Renal pelvis (tissue), 12 donors: ENCODE measurements at places on chromosomes 6 and 20.

GRCh38 chr6:143564484-143565017 is 53.0 kb upstream of the FUCA2 start:
- DNase-seq: no peak

DNA sequence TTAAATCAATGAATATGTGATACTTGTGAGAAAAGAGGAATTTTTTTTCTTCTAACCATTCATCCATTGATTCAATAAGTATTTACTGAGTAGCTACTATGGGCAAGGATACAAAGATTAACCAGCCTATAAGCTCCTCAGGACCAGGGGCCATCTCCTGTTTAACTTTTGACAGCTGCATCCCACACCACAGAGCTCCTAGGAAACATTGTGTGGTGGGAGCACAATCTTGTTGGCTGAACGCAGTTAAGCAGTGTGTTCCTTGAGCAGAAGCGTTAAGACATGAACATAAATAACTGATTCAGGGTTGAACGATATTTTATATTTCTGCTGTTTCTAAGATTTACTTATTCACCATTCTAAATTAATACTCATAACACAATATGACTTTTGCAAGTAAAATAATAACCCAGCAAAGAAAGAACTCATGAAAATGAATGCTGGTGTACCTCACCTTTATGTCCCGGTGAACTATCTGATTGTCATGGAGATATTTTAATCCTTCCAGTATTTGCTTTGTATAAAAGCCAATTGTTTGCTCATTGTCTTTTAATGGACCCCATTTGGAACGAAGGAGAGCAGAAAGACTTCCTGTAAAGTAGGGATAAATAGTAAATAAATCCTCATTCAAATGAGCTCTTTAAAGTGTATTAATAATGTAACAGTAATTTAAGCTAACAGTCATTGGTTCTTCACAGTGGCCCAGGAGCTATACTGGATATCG is 62.6 kb upstream of the MAP7 start:
- no peak for DNase-seq

DNA sequence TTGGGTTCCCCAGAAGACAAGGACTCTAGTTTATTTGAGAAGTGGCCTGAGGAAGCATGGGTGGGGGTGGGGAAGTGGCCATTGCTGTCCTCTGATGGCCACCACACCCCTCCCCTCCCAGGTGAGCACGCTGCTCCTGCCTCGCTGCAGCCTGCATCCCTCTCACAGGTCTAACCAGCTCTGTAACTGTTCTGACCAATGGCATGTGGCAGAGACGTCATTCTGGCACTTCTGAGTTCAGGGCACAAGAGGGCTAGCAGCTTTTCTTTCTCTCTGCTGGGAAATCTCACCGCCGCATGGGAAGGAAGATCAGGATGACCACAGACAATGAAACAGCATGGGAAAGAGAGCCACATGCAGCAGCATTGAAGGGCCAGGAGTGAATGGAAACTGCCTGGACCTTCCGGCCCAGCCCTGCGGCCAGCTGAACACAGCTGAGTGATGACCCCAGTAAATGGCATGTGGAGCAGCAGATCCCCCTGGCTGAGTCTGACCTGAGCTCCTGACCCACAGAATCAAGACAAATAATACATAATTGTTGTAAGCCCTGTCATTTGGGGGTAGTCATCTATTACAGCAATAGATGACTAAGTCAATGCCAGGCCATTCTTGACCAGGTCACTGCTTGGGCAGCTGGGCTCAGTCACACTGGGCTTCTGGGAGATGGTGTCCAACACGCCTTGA is 179.8 kb downstream of the LINC00237 start:
- DNase-seq: no peak

- DNase-seq: peak; percentile 49
Measured at GRCh38 chr6:9540534-9541126, 874.2 kb downstream of the TFAP2A start.

GRCh38 chr6:134519465-134519864 is 201.6 kb upstream of the SGK1 start:
- peak; percentile 57 for DNase-seq

GRCh38 chr6:35330541-35331119 is 11.7 kb upstream of the PPARD start:
- DNase-seq: no peak

- peak; percentile 76 for DNase-seq
Measured at GRCh38 chr20:58651946-58652605, 993 bp downstream of the STX16 start.

DNA sequence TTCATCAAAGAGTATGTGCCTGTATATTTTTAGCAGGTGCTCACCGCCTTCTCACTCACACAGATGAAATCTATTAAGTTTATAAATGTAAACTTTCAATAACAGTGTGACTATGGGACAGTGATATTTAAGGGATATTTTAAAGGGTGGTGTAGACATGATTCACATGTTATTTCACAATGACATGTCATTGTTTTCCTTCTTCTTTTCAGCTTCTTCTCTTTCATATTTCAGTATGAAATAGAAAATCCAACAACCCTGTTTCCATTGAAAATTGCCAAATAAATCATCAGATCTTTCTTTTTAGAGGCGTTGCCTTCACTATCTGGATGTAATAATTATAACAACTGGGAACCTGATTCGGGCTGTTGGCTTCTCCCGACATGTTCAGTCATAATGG is 54.8 kb downstream of the PFDN4 start:
- no peak for DNase-seq

DNA sequence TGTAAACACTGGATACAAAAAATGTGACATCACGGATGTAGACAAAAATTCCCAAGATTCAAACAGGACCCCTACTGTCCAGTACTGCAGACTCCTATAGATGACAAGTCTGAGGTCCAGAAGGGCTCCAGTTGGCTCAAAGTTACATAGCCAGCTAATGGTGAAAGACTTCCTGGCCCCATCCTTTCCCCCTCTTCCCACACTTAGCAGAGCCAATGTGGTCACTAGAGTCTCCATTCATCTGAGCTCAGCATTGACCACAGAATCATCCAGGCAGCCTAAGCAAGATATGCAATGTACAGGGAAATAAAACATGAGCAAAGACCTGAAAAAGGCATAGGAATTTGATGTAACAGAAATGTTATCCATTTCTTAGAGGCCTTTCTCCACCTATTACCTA is 180.5 kb downstream of the ADAT2 start:
- no peak for DNase-seq

DNA sequence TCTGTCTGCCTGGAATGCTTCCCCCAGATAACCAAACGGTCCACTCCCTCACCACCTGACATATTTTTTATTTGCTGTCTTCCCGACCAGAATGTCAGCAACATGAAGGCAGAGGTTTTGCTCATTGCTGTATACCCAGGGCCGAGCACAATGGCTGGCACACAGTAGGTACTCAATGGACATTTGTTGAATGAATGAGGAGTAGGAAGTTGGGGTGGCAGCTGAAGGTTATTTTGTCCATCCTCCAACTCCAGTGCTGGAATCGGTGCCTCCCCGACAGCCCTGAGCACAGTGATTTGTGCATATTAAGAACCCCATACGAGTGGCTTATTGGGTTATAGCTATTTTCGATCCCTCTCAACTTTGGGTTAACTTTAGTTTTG is 10.3 kb downstream of the DUSP15 start:
- DNase-seq: no peak

DNA sequence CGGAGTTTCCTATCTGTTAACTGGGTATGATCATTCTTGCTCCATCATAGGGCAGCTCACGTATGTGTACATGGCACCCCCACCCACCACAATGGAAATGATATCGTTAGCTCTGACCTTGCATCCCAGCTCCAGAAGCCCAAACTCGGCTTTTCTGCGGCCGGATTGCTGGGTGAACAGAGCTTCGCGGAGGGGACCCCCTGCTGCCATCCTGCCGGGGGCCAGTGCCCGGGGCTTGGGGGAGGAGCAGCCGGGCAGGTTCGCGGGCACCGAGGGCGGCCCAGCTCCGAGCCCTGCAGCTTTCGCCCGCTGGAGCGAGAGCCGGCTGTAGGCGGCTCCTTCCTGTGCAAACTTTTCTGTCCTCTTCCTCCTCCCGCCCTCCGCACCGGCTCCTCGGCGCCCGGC is 24.9 kb upstream of the FUCA2 start:
- no peak for DNase-seq

DNA sequence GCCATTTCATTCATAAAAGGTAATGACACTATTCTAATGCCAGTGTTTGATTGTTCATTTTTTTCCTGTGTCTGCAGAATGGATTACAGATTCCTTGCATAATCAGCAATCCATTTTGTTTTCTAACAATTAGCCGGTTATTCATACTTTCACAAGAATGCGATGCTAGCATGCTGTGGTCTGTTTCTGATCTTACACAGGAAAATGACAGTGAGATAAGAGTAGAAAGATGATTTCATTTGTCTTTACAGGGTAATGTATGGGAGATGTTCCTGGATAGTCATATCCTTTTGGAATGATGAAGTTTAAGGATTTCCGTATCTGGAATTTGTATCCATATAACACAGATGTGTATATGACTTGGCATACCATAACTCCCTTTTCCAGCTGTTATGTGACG is 207.3 kb downstream of the FARS2 start:
- no peak for DNase-seq

DNA sequence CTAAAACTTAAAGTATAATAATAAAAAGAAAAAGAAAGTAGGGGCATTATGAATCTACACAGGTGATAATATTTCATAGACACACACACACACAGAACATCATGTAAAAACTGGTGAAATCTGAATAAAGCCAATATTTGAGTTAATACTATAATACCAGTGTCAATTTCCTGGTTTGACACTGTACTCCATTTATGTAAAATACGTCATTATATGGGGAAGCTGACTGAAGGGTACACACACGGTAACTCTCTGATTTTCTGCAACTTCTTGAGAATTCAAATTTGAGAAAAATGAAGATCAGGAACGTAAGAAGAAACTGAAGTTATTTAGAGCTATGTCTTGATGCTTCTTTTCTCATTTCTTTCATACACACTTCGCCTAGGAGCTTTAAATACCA is 36.2 kb downstream of the PFDN4 start:
- no peak for DNase-seq

DNA sequence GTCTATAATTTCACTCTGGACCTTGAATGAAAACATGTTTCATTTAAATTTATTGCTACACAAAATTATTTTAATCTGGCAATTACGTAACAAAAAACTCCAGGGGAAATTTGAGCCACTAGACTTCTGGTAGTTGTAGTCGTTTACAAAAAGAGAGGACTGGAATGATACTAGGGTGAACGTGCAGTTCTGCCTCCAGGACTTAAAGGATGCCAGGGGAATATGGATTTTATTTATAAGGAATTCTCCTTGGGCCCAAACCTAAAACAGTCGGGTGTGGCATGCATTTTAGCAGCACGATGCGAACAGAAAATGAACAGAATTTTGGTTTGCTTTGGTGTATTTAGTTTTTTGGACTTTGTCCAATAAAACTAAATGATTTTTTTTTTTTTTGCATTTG is 76.9 kb downstream of the PRL start:
- no peak for DNase-seq

- DNase-seq: no peak
Measured at GRCh38 chr6:15366003-15366535, 120.2 kb downstream of the JARID2 start.

DNA sequence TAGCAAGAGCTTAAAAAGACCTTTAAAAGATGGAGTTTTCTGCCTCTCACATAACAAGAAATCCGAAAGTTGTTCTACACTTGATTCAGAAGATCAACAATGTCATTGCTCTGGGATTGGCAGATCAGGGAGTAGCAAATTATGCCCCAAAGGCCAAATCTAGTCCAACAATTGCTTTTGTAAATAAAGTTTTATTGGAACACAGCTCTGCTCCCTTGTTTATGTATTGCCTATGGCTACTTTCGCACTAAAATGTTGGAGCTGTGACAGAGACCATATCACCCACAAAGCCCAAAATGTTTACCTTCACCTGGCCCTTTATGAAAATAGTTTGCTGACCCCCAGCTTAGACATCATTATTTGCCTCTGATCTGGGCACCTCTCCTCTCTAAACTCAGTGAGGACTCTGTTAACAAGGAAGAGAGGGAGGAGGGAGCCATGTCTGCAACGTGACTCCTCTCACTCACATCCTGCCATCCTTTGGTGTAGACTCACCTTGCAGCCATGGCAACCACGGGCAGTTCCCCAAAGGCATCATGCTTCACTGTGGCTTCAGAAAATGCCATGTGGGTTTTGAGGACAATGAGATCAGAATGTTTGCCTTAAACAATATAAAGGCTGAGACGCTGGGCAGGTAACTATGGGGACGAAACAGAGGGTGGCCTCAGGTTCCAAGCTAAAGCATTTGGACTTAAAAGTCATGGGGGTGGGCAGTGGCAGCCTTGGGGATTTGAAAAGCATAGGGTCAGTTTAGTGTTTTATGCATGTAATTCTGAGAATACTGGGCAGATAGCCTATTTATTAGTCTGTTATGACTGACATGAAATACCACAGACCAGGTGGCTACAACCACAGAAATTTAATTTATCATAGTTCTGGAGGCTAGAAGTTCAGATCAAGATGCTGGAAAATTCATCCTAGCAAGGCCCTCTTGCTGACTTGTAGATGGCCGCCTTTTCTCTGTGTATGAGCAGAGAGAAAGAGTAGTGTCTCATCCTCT is 149.7 kb upstream of the TNFAIP3 start:
- DNase-seq: no peak

DNA sequence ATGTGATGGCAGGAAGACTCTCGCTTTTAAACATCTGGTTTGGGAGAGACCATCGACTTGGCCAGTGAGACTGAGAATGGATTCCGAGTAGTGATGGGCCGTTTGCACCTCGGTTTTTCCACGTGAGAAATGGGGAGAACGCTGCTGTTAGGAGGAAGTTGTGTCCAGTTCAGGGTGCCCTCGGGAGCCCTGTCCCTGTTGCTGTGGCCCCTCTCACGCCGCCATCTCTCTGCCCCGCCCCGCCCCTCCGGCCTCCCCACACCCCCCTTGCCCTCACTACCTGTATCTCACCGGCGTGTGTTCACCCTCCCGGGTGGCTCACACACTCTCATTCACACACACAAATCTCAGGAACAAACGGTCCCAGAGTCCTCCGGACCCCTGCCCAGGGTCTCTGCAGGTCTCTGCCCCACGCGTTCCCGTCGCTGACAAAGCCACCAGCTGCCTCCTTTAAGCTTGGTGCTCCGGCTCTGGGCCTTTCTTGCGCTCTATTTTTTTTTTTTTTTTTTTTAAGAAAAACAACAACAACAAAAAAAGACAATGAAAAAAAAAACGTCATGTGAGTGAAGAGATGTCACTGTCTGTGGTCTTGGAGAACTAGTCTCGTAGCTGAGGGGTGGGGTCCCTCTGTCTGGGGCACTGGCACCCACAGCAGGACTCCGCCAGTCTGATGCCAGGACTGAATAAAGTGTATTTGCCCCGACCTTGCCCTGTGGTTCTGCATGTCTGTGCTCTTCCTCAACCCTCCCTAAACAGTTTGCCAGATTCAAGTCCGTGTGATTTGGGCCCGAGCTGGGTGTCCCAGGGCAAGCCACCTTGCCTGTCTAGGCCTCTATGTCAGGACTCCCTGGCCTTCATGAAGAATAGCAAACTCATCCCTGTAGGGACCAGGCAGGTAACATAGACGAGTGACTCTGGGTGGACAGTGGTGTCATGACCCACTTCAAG is 2.9 kb downstream of the SOX12 start:
- DNase-seq: no peak

GRCh38 chr6:9116026-9116425 is 680.7 kb upstream of the SLC35B3 start:
- no peak for DNase-seq
